ENCODE measurements at places on chromosomes 1 and 21.

- DNase-seq = no peak
Observed at GRCh38 chr1:175148068-175148467, 44.5 kb downstream of the KIAA0040 start.

DNA sequence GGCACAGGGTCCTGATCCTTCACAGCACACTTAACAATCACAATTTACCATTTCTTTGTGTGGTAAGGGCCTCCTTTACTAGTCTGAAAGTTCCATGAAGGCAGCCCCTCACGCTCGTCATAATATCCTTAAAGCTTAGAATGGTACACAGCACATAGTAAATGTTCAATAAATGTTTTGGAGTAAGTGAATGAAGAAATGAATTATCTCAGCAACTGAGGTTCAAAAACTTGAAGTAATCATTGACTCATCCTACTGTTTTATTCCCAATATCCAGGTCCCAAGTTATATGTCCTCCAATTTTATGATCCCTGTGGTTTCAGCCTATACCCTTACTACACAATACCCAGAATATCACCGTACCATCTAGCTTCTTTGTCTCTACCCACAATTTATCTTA is 2.2 kb upstream of the C1orf162 start:
- no peak for DNase-seq

DNA sequence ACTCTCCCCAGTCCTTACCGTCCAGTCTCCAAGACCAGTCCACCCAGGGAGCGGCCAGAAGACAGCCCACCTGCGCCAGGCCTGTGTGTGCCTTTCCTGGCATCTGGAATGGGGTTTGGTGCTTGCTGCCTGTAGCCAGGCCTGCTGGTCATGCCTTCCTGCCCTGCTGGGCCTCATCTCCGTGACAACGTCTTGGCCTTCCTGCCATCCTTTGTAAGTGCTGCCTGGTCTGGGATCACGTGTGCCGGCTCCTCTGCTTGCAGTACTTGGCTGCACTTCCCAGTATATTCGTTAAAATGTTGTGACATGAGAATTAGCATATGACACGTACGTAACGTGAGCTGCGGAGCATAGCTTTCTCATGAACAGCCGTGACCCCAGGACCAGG is 145.3 kb upstream of the COL6A1 start:
- no peak for DNase-seq

GRCh38 chr1:2523891-2524609 is 2.3 kb downstream of the PANK4 start:
- DNase-seq = no peak

DNA sequence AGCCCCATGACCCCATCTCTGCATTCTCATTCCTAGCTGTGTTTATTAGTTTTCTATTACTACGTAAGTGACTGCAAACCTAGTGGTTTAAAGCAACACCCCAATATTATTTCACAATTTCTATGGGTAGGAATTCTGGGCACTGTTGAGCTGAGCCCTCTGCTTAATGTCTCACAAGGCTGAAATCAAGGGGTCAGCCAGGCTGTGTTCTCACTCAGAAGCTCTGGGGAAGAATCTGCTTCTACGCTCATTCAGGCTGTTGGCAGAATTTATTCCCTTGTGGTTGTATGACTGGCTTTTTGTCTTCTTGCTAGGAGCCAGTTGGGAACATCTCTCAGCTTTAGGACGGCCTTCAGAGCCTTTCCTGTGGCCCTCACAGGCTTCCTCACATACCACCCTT is 181.0 kb downstream of the GIPC2 start:
- DNase-seq = no peak

GRCh38 chr1:229006121-229006870 is 264.6 kb upstream of the RAB4A start:
- DNase-seq = peak; percentile 23

GRCh38 chr1:204409836-204410687 is 1.6 kb downstream of the PPP1R15B start:
- no peak for DNase-seq

- DNase-seq = no peak
Observed at GRCh38 chr1:29436181-29436785, 200.0 kb downstream of the PTPRU start.

DNA sequence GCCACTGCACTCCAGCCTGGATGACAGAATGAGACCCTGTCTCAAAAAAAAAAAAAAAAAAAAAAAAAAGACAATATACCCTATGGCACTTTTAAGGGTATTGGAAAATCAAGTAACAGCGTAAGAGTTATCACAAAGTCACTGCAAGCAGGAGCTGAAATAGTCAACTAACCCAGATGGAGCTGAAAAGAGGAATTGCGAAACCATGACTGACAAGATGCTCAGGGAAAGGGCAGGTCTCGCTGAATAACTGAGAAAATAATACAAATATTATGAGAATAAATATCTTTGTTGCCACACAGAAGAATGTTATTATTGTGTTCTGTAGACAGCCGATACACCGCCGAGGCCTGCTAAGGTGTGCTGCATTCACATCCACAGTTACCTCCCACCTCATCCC is 17.8 kb downstream of the HLCS start:
- no peak for DNase-seq

GRCh38 chr1:10939654-10940450 is 72.6 kb upstream of the TARDBP start:
- no peak for DNase-seq

DNA sequence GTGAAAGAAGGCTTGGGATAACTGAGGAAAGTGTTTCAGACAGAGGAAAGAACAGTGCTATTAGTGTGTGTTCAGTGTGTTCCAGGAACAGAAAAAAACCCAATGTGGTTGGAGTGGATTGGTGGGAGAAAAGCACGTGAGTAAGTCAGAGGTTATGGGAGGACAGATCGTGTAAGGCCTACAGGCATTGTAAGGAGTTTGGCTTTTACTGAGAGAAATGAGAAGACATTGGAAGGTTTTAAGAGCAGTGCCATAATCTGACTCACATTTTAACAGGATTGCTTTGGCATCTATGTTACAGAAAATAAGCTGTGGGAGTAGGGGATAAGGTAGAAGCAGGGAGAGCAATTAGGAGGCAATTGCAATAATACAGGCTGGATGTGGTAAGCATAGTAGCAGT is 4.8 kb downstream of the ARPC5 start:
- no peak for DNase-seq

GRCh38 chr21:37866027-37866426 is 50.2 kb downstream of the KCNJ6 start:
- no peak for DNase-seq

GRCh38 chr1:55244476-55245099 is 29.4 kb upstream of the USP24 start:
- DNase-seq = no peak

- DNase-seq = no peak
Observed at GRCh38 chr1:236536540-236536939, 12.8 kb downstream of the LGALS8 start.

DNA sequence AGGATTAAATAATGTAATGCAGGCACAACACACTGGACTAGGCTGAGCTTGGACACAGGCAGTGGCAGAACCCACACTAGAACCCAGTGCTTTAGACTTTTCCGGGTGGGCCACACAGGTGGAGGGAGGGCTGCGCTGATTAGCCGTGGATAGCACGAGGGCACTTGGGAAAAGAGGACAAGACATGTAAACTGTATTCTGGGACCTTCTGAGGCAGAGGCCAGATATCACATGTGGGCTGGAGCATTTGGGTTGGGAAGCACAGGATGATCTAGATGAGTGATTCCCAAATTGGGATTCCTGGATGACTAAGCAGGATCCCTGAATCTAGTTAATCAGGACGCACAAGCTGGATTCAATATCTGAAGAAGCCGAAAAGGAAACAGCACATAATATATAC is 20.3 kb upstream of the A3GALT2 start:
- no peak for DNase-seq

DNA sequence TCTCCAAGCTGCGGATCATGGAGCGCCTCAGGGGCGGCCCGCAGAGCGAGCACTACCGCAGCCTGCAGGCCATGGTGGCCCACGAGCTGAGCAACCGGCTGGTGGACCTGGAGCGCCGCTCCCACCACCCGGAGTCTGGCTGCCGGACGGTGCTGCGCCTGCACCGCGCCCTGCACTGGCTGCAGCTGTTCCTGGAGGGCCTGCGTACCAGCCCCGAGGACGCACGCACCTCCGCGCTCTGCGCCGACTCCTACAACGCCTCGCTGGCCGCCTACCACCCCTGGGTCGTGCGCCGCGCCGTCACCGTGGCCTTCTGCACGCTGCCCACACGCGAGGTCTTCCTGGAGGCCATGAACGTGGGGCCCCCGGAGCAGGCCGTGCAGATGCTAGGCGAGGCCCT is 2.7 kb downstream of the CPTP start:
- DNase-seq = no peak

- DNase-seq = no peak
Observed at GRCh38 chr1:114496089-114496488, 14.9 kb downstream of the TRIM33 start.

- no peak for DNase-seq
Observed at GRCh38 chr1:30548294-30548693, 175.1 kb downstream of the MATN1 start.

DNA sequence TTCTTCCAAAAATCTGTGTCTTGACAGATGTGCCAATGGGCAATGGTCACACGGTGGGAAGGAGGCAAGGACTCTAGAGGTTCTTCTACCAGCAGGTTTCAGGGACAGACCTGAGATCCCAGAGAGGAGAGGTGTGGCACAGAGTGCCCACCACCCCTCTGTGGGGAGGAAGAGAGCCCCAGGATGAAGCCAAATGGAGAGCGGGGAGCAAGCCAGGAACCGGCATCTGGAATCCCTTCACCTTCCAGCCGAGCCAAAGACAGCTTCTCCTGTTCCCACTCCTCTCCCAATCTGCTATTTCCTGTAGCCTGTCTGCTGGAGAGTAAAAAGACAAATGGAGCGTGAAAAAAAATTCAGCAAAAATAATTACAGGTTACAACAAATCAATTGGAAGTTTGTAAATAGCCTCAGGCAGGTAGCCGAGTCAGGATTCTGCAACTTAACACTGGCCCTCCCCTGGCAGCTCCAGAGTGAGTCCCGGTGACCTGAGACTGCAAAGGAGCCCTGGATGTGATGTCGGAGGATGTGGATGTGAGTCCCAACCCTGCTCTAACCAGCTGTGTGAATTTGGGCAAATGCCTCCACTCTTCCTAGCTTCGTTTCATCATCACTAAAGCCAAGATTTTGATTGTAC is 45.4 kb upstream of the LRRN2 start:
- no peak for DNase-seq

DNA sequence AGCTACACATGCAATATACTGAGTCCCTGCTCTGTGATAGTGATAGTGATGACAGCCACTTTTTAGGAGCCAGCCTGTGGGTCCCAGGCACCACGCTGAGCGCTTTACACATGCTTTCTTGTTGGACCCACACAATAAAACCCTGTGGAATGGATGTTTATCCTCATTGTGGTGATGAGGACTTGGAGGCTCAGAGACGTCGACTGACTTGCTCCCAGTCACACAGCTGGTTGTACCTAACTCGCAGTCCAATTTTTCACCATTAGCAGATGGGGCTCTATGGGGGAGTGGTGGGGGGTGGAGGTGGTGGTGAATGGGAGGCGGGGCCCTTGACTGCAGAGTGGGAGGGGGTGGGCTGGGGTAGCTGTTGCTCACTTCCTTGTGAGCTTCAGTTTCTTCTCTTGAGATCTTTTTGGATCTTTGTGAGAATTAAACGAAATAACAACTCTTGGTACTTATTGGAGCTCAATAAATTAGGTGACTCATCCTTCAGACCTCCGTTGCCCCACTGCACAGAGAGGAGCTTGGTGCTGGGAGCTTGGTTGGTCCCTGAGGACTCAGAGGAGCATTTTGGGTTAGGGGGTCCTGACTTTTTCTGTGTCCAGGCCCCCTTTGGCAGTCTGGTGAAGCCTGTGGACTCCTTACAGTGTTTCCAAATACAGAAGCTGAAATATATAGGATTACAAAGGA is 61.8 kb upstream of the CD1D start:
- no peak for DNase-seq

DNA sequence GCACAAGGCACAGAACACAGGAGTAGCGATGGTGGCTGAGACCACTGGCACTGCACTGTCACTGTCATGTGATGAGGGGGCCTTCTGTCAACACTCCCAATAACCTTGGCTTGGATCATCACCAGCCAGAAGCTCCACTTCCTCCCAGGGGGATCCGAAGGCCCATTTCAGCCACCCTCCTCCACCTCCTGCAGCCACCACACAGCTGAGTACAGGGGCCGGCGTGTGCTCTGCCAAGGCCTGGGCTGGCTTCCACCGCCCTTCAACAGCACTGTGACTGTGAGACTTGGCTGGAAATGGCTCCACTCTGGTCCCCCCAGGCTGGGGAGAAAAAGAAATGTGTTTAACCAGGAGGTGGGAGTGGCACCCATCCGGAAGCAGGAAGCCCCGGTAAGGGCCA is 9.9 kb upstream of the NADK start:
- DNase-seq = no peak

DNA sequence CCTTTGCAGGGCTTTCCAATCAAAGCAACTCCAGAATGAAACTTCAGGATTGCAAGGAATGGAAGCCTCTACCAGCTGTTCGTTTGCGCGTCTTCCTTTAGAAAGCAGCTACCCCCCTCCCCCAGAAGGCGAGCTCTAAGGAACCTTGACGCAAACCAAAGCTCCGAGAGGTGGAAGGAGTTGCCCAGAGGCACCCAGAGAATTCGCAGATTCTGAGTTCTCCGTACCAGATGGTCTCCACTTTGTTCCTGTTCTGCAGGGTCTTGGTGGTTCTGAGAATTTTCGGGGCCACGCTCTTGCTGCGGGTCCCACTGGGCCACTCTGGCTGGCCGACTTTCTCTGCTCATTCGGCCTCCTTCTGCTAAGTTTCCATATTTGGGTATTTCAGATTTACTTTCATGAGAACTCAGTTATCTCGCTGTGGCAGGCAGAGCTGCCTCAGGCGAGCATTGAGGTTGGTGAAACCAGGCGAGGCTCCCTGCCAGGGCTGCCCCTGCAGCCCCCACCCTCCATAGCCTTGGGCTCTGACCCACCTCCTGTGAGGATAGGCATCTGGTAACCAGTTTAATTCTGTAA is 801 bp downstream of the TRAF5 start:
- DNase-seq = peak; percentile 54

DNA sequence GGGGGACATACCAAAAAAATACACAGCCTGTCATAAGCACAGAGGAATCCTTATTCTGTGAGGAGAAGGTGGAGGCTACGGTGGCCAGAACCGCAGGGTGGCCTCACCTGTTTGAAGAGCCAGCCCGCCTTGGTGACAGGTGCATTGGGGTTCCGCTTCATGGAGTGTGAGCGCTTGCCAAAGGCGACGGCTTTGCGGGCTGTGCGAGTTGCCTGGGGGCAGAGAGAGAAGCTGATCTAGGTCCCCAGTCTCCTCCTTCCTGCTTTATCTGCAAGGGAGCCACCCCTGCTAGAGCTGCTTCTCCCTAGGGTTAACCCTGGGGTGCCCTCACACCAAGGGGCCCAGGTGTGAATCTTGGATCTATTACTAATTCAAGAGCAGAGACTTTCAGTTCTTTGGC is 54.3 kb upstream of the GOLT1A start:
- DNase-seq = no peak

GRCh38 chr21:41437729-41438128 is 11.7 kb downstream of the MX1 start:
- DNase-seq = no peak

- no peak for DNase-seq
Observed at GRCh38 chr1:110672753-110673108, 2.0 kb downstream of the KCNA3 start.

- DNase-seq = no peak
Observed at GRCh38 chr1:156816561-156817328, at the start of gene SH2D2A. Gene SH2D2A (minus strand): TSS chr1:156816848. CDS start chr1:156816708, 140 bp downstream.
